ENCODE measurements at places on chromosomes 12 and 14. TPM values are rescaled to one million over a fixed set of nuclear protein-coding genes. Genes with fewer than 3 reads are reported as not detected.

- H3K27me3 ChIP-seq, result no peaks in the 10 kb centered on the region
- no peaks in the 10 kb centered on the region for H3K4me1 ChIP-seq
- DNase-seq, result no peak
- H3K4me3 ChIP-seq, result no peak overlapping the region
Measured at GRCh38 chr12:71567537-71567936, 96.1 kb downstream of the ZFC3H1 start.

GRCh38 chr14:69711881-69712560, 54.9 kb upstream of the SRSF5 start:
- DNase-seq, result peak; percentile 27
- H3K4me1 ChIP-seq, result peaks cover 42% of the 10 kb centered on the region
- no peaks in the 10 kb centered on the region for H3K36me3 ChIP-seq
- peak overlapping the region; percentile 73 for H3K27ac ChIP-seq

DNA sequence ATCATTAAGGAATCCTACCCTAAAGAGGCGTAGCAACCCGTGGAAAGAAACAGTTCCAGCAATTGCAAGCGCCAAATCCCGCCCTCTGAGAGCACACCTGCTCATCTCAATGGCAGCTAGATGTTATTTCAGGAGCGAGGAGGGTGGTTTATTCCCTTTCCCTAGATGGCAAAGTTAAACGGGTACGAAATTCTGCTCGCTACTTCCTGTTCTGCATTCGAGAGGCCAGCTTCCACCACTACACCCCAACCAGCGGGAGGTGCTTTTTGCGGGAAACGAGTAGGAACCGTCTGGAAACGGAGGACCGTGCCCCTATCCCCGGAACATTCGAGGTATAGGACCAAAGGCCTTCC, 536 bp downstream of the VPS29 start:
- no peaks in the 10 kb centered on the region for H3K36me3 ChIP-seq
- H3K4me3 ChIP-seq, result peak overlapping the region; percentile 93
- no peaks in the 10 kb centered on the region for H3K27me3 ChIP-seq
- peak; percentile 44 for DNase-seq
- H3K27ac ChIP-seq, result peak overlapping the region; percentile 78

The FCF1 gene
- 4.9 TPM for total RNA-seq

The ANAPC5 gene
- 111 TPM for total RNA-seq

- no peak overlapping the region for H3K4me3 ChIP-seq
- H3K4me1 ChIP-seq, result peaks cover 14% of the 10 kb centered on the region
- no peaks in the 10 kb centered on the region for H3K36me3 ChIP-seq
- no peaks in the 10 kb centered on the region for H3K27me3 ChIP-seq
- no peak for DNase-seq
Measured at GRCh38 chr12:79911889-79912656, 22.8 kb downstream of the PPP1R12A start.

DNA sequence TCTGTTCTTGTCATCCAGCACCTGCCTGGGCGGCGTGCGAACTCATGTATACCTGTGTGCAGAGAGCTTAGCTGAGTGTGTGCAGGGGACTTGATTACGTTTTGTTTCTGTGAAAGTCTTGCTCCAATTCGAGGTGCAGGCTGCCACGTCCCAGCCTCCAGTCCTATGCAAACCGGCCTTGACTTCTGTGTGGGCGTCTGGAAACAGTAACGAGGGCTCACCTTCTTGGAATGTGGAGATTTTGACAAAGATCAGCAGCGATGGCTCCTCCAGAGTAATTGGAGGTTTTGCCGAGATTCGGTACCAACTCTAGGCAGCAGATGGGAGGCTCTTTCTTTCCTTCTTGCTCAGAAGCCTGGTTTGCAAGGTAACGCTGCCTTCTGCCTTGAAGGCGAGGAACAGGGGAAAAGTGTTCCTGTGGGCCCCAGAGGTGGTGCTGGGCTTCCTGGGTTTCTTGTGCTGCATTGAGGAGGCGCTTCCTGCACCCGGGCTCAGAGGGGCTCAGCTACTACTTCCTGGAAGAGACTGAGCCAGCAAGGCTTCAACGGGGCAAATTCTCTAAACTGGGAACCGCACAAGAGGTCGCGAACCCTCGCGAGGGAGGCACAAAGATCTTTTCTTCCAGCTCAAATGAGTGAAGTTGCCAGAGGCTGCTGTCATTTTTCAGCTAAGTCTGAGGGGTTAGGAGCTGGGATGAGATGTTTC, 249.0 kb downstream of the AACS start:
- DNase-seq, result no peak
- H3K36me3 ChIP-seq, result no peaks in the 10 kb centered on the region
- no peak overlapping the region for H3K27ac ChIP-seq
- H3K4me1 ChIP-seq, result no peaks in the 10 kb centered on the region

The CCDC175 gene
- not detected for total RNA-seq

GRCh38 chr14:76718306-76719040, 42.8 kb upstream of the VASH1 start:
- H3K27me3 ChIP-seq, result no peaks in the 10 kb centered on the region
- H3K4me3 ChIP-seq, result no peak overlapping the region
- H3K4me1 ChIP-seq, result no peaks in the 10 kb centered on the region
- H3K36me3 ChIP-seq, result no peaks in the 10 kb centered on the region

The C1R gene
- 133 TPM for total RNA-seq

GRCh38 chr12:124717318-124717717, 146.3 kb downstream of the SCARB1 start:
- H3K4me1 ChIP-seq, result peaks cover 13% of the 10 kb centered on the region
- H3K27me3 ChIP-seq, result no peaks in the 10 kb centered on the region
- H3K4me3 ChIP-seq, result no peak overlapping the region
- H3K27ac ChIP-seq, result no peak overlapping the region
- H3K36me3 ChIP-seq, result no peaks in the 10 kb centered on the region

The NELL2 gene
- 3.6 TPM for total RNA-seq

DNA sequence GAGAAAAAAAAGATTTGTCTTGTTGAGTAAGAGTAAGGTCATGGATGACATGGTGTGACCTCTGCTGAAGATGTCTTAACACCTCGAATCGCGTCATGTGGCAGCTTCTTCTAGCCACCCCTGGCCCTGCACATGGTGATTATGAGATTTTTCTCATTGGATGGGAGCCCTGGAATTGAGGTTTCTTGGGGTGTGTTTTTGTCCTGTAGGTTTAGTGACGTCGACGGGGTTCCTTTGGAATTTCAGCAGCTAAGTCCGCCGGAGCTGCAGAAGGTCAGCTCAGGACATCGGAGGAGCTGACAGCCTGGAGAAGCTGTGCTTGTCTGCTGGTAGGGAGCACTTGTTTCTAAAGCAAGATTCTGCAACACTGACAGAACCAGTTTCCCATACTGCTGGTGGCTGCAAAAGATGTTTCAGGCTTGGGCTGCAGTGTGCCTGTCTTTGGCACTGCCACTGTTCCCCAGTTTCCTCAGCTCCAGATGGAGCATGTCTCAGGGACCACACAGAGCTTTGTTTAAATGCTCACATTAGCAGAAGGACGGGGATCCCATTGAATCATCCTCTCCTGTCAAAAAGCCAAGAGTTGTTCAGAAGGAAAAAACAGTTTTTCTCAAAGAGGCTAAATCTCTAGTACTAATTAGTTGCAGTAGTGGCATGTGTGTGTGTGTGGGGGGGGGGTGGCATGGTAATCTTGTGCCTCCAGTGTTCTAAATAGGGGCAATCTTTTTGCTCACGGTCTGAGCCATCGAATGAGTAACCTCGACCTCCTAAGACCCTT, 5.2 kb upstream of the FOS start:
- no peak overlapping the region for H3K27ac ChIP-seq
- DNase-seq, result no peak
- no peaks in the 10 kb centered on the region for H3K27me3 ChIP-seq
- H3K4me1 ChIP-seq, result peaks cover 19% of the 10 kb centered on the region
- no peak overlapping the region for H3K4me3 ChIP-seq

The BEGAIN gene
- 23.9 TPM for total RNA-seq

DNA sequence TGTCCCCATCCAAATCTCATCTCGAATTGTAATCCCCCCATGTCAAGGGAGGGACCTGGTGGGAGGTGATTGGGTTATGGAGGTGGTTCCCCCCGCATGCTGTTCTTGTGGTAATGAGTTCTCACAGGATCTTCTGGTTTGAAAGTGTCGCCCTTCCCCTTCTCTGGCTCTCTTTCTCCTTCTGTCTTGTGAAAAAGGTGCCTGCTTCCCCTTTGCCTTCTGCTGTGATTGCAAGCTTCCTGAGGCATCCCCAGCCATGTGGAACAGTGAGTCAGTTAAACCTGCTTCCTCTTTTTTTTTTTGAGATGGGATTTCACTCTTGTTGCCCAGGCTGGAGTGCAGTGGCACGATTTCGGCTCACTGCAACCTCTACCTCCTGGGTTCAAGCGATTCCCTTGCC, 104.0 kb downstream of the CCDC91 start:
- DNase-seq, result no peak
- no peak overlapping the region for H3K4me3 ChIP-seq
- peaks cover 3% of the 10 kb centered on the region for H3K4me1 ChIP-seq
- H3K27me3 ChIP-seq, result no peaks in the 10 kb centered on the region
- no peaks in the 10 kb centered on the region for H3K36me3 ChIP-seq

The WNT1 gene
- not detected for total RNA-seq

DNA sequence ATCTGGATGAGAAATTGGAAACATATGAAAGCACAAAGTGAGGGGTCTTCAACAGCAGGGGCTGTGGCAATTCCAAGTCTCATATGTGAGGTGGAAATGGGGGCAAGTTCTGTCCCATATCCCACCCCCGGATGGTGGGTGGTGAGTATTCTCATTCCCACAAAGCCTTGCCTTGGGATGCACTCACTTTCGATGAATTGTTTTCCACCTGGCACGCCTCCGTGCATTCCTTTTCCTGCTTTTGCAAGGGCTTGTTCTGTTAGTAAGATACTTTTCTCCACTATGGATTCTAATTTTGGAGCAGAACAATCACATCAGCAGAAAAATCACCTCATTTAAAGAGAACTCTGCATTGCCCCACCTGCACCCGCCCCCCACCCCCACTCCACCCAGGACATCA, 3.1 kb downstream of the LACRT start:
- H3K4me1 ChIP-seq, result peaks cover 10% of the 10 kb centered on the region
- no peaks in the 10 kb centered on the region for H3K27me3 ChIP-seq
- no peak overlapping the region for H3K4me3 ChIP-seq

DNA sequence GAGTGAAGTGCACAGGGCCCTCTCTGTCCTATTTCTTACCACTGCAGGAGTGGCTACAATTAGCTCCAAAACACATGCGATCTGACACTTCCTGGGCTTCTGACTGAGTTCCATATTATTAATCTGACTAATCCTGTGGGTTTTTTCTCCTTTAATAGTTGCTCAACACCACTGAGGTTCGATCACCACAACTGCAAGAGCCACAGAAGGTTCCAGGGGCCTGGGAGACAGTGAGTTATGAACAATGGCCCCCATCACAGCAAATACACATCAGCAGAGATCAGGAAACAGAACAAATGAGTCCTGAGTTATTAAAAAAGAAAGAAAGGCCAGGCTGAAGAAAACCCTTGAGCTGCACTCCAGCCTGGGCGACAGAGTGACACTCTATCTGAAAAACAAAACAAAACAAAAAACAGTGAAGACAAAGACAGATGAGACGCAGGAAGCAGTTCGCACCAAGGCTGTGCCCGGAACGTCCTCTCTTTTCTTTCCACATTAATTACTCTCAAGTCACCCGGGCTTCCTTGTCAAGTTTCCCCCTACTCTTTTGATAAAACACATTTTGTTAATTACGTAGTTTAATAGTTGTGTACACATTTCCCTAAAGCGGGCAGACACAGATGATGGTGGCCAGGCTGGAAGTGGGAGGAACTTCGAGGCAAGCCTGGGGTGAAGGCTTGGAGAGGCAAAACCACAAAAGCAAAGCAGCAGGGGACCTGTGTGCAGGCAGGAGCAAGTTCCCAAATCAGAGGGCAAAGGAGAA, 42.7 kb downstream of the CDC42BPB start:
- H3K4me3 ChIP-seq, result no peak overlapping the region
- H3K27me3 ChIP-seq, result no peaks in the 10 kb centered on the region
- peak overlapping the region; percentile 24 for H3K27ac ChIP-seq
- H3K36me3 ChIP-seq, result no peaks in the 10 kb centered on the region

DNA sequence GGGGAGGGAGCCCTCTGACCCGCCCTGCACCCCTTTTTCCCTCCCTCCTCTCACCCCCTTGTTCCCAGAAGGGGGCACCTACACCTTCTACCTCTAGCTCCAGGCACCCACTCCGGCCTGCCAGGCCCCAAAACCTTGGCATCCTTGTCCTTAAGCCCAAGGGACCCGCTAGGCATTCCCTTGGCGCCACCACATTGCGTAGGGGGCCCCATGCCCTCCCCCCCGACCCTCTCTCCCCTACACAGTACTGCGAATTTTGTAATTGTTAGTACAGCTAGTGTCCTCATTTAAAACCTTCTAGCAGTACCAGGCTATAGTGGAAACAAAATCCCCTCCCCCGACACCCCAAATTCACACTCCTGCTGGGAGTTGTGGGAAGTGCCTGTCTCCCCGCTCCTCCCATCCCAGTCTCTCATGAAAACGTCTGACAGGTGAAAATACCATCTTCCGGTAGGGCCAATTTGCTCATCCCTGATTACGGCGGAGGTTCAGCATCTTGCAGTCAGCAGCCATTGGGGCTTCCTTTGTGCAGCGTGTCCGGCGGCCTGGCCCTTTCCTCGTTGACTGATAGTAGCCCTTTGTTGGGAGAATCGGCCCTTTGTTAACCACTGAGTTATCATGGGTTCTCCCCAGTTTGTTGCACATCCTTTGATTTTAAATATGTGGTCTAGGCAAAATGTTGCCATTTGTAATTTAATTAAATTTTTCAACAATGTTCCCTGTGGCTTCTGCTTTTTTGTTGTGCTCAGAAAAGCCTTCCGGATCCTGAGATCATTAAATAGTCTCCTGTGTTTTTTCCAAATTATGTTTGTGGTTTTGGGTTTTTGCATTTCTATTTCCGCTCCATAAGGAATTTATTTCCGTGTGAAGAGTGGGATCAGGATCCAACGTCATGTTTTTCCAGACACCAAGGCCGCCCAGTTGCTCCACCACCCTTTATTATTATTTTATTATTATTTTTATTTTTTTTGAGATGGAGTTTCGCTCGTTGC, 7.9 kb upstream of the CEP170B start:
- no peaks in the 10 kb centered on the region for H3K27me3 ChIP-seq
- no peak overlapping the region for H3K4me3 ChIP-seq
- H3K4me1 ChIP-seq, result no peaks in the 10 kb centered on the region
- H3K36me3 ChIP-seq, result no peaks in the 10 kb centered on the region
- H3K27ac ChIP-seq, result no peak overlapping the region
- DNase-seq, result no peak

DNA sequence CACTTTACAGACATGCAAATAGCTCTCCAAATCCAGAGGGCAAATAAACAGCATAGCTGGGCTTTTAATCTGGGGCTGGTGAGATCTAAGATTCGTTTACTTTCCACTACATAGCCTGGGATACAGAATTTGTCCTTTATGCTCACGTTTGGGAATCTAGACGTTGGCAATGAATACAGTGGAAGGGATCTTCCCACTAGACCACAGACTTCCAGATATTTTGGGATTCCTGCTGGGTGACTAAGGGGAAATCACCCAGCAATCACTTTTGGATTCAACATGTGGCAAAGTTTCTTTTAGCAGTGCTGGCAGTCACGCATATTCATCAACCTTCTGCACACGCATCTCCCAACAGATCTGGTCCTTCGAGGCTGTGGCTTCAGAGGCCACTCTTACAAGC, 23.5 kb downstream of the APPL2 start:
- DNase-seq, result no peak
- H3K4me1 ChIP-seq, result peaks cover 18% of the 10 kb centered on the region
- no peaks in the 10 kb centered on the region for H3K27me3 ChIP-seq
- peaks cover 2% of the 10 kb centered on the region for H3K36me3 ChIP-seq
- no peak overlapping the region for H3K4me3 ChIP-seq

The C1QL4 gene
- not detected for total RNA-seq
